ENCODE measurements at places on chromosomes 1 and 21.

GRCh38 chr1:228008391-228009115, 1.8 kb downstream of the WNT3A start:
- peak; percentile 7 for DNase-seq

- no peak for DNase-seq
These were observed 19.7 kb upstream of the ZBTB40 start for GRCh38 chr1:22431965-22432364.

- DNase-seq = no peak
These were observed 10.4 kb upstream of the LDLRAP1 start for GRCh38 chr1:25532970-25533369.

- DNase-seq = no peak
These were observed 1.1 kb downstream of the IGFN1 start for GRCh38 chr1:201191653-201192260.

DNA sequence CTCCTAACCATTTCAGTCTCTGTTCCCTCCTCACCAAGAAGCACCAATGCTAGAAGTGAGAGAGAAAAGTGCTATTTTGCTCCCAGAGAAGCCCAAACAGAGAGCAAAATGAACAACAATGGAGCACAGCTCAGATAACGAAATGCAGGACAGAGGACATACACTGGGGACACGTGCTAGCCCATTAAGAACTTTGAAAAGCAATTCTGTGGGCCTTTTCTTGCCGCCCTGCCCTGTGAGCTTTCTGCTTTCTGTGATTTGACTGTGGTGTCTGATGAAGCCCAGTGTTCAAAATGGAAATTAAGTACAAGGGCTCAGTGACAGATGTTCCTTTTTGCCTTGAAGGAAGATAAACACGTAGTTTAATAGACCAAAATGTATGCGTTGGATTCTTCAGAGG, 130.8 kb downstream of the S1PR1 start:
- no peak for DNase-seq

DNA sequence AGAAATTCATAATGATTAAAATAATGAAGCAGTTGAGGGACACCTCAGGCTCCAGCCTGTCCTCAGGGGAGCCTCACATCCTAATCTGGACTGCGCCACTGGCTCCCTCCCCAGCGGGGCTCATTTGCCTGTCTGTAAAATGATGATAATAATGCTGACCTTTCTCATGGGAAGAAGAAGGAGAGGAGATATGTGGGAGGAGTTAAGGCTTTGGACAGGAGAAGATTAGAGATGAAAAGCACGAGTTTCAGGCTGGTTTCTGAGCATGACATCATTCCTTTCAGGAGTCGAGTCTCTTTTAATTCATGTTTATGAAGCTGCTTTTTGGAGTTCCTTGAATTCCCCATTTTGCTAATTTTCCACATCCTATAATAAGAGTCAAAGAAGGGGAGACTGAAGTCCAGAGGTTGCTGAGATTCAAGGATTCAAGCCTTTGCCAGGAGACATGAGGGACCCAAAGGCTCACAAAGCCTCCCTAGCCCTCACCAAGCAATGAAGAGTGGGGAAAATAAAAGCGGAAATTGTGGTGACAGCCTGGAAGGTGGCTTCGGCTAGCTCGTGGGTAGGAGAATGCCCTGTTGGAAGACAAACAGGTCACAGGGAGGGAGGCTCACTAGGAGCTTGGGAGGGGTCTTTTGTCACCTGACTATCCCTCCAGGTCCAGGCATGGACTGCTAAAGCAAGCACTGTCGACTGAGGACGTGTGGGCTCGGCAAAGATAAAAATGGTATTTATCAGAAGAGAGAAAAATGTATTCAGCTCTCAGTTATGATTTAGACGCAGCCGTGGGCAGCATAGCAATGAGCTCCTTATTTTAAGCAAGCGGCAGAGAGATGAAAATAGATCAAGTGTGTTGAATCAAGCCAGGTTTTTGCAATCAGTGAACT, 27.5 kb upstream of the STMN1 start:
- DNase-seq = no peak

DNA sequence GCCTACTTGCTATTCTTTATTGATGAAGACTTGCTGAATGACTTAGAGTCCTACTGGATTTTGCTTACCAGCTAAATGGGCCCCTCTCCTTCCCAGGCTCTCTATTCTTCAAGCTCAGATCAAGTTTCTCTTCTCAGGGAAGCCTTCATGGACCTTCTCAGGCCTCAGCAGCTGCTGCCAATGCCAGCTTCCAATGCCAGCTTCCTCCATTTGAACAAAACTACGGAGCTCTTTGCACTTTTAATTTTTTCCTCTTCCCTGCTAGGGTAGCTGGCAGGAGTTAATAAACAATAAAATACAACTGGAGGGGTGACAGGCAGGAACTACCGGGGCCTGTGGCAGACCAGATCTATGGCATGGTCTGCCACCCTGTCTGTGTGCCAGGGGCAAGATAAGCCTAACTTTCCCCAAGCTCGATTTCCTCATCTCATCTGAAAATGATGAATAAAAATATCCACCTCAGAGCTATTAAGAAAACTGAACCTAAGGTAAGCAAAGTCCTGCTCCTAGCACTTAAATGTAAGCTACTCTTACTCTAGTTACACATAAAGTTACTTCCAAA, 995 bp upstream of the IPO13 start:
- DNase-seq = no peak

GRCh38 chr1:218620956-218621355, 275.8 kb downstream of the TGFB2 start:
- DNase-seq = no peak

DNA sequence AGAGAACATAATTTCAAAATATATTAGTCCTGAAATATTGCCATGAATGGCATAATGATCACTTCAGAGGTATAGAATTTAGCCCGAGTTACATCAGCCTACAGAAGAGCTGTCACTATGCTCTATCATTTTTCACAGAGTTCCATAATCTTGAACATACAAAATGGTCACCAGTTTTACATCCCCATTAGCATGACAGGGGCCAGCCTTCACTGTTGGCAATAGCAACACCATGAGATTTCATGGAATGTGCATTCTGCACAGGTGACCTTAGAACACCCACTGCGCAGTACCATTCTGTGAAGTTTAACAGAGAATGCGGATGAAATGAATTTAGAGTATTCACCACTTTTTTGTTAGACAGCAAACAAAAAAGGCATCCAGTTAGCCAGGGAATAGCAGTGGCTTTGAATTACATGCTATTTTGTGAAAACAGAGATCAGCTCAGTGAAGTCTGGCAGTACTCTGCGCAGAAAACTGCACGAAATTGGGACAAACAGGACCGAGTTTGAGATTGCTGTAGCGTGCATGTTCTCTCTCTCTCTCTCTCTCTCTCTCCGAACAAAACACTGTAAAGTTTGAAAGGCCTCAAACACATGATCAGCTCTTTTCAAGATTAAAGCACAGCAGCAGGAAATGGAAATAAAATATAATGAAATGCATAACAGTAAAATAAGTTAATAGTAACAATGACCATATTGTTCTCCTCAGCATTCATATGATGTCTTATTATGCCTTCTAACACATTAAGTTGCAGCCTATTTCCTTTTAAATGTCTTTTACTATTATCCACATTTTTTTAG, 349.3 kb downstream of the USH2A start:
- no peak for DNase-seq

GRCh38 chr1:225886159-225887029, 2.6 kb downstream of the LEFTY1 start:
- no peak for DNase-seq

- no peak for DNase-seq
These were observed 182.8 kb upstream of the TMEM51 start for GRCh38 chr1:14970799-14971141.

- peak; percentile 14 for DNase-seq
These were observed 11.9 kb upstream of the RNPEP start for GRCh38 chr1:201970334-201971159.

DNA sequence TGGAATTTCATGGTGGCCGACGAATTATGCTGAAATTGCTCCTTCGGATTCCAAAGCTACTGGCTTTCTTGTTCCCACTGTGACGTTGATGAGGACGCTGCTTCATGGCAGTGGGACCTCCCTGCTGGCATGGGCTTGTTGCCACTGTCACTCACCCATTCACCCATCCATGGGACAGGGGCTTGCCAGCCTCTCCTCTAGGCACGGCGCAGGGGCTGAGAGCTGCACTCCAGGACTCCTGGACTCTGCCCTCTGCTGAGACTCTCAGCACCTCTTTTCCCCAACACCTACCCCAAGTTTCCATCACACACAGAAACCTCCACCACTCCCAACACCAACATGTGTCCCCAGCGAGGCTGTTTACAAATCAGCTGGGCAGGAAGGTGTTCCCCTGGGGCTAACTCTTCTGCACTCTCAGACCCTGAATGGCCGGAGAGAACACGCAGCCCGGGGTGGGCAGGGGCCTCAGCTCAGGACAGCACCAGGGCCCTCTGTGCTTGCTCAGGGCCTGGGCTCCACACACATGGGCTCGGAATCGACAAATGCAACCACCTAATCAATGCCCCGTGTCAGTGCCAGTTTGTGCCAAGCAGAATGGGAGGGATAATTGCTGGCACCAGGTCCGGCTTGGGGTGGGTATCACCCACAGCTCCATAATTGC, 3.1 kb downstream of the ITGB2 start:
- DNase-seq = no peak

DNA sequence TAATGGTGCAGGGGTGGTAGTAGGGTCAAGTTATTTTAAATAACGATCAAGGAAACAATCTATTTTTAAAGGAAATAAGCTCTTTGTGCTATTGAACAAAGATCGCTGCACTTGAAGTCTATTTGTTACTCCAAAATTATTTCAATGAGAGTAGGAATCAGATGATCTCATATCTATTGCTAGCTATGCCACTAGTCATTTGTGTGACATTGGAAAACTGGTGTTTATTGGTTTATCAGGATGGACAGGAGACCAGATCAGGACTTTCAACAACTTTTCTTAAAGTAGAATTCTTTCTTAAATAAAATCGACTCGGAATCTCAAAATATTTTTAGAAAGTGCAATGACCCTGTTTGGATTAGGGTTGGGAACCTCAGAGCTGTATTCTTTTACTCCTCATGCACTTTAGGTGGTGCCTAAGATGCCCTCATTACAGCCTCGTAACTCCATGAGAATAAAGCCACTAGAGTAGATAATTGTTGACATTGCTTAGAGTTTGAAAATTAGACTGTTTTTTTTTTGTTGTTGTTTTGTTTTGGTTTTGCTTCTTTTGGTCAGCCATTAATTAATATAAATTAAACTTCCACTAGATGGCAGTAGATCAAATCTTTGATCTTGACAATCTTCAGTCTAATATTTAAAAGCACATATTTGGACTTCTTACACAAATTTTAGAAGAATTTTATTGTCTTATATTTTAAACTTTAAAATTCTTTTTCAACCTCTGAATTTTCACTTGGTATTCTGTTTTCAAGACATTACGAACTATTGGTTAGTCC, 352.4 kb downstream of the USP25 start:
- DNase-seq = no peak

DNA sequence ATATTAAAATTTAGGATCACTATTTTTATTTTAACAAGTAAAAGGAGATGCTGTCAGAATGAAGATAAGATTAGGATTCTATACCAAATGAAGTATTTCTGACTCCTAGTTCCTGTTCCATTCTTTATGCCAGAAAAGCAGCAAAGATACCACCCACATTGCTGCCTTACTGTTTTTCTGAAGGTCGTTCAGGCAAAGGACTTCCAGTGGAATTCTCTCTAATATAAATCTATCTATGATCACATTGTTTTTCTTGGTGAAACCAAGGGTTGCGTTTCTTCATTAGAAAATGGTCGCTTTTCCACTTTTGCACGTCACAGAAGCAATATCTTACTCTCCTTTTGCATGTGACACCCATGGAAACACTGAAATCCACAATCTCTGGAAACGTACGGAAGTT, 594.8 kb upstream of the ADGRL2 start:
- DNase-seq = no peak

- DNase-seq = no peak
These were observed 102.5 kb upstream of the CASZ1 start for GRCh38 chr1:10898921-10899320.

DNA sequence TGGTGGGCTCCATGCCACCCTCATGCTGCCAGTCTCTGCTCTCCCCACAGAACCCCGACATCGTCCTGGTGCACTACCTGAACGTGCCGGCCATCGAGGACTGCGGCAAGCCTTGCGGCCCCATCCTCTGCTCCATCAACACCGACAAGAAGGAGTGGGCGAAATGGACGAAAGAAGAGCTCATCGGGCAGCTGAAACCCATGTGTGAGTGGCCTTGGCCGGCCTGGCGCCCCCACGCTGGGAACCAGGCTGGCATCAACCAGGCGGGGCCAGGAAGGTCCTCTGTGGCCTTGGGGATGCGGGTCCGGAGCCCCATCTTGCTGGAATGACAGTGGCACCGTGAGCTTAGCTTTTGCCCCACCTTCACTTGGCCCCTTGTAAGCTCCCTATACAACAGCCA, 130.7 kb upstream of the VAMP3 start:
- DNase-seq = no peak

DNA sequence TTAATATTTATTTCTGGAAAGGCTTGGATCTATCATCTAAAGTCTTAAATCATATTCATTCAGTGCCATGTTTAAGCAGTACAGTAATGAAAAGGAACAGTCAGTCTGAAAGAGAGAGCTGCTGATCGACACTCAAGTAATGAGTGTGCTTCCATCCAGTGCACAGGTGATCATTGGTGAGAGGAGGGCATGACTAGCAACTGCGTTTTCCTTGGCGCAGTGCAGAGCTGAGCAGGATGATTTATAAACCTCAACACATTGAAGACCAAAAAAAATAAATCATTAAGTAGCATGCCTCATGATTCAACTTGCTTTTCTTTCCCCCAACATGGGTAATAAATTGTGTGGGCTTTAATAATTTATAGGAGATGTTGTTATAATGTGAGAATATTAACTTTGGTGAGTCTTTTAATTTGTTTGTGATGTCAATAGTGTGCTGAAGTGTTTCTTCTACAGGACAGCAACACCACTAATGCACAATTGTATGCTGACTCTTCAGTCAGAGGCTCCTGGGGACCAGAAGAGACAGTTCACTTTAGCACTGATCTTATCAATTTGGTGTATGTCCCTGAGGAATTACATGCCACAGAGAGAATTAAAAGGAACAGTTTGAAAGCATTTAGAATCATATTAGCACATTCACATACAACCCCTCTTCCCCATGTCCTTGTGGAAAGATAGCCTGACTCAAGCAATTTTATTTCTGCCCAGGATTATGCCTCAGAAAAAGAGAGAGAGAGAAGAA, 199.7 kb upstream of the ADGRL2 start:
- no peak for DNase-seq

GRCh38 chr21:37478794-37479193, 112.2 kb downstream of the DYRK1A start:
- no peak for DNase-seq

DNA sequence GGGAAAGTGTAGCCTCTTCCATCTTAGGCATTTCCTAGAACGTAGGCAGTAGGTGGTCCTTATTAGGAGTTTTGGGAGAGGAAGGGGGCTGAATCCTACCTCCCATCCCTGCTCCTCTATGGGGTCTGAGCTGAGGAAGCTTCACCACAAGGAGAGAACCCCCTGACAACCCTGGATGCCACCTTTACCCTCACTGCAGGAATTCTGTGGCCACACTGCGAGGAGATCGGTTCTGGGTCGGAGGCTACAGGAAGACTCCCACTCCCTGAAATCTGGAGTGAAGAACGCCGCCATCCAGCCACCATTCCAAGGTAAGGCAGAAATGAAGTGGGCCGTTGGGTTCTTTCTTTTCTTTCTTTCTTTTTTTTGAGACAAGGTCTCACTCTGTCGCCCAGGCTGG, 1.5 kb downstream of the MX1 start:
- no peak for DNase-seq

All from breast epithelium (tissue), 4 donors.